ENCODE measurements at places on chromosomes 5 and 9.

GRCh38 chr9:126778141-126778540 lies 26.7 kb upstream of the ZBTB43 start:
- DNase-seq: no peak

GRCh38 chr9:86408121-86408520 lies 53.9 kb upstream of the TUT7 start:
- no peak for DNase-seq

DNA sequence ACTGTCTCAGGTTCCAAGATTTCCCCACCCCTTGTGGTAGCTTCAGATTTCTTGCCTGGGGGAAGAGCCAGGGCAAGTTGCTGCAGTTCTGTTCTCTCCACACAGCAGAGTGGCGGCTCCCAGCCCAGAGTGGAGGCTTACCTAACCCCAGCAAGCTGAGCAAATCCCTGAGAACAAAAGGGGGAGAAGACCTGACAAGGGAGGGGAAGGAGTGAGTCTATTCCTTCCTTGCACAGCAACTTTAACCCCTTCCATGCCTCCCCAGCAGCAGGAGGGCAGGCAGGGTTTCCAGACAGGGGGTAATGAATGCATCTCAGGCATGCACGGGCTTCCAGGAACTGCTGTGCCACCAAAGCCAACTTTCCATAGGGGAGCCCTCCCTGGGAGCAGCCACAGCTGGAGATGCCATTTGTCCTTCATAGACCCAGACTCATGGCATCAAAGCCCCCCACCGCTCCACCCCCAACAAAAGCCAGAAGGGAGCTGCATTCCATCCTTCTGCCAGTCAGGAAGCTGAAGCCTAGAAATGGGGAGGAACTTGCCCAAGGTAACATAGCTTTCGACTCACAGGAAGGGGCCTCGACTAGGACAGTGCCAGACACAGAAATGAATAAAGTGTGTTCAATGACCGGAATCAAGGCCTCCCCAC lies 28.8 kb upstream of the FAT2 start:
- no peak for DNase-seq

- DNase-seq: no peak
Observed at GRCh38 chr5:88875341-88876234, 7.4 kb downstream of the MEF2C start.

GRCh38 chr9:129864991-129865647 lies 29.9 kb downstream of the USP20 start:
- no peak for DNase-seq

DNA sequence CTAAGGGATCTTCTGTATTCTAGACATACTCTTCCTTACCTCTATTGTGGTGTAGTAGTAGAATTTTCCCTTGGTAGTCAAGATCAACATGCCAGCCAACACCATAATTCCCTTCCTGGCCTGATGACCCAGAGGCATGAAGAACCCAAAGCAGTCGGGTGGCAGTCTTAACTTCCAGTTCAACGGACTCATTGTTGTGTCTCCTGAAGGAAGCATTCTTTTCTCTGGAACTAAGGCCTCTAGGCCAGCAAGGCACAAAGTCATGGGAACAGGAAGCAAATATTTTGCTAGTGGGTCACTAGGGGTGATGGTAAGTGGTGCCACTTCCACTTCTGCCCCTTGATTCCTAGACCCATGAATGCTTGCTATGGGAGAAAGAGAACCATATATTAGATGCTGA lies 55.2 kb upstream of the DAPK1 start:
- no peak for DNase-seq

DNA sequence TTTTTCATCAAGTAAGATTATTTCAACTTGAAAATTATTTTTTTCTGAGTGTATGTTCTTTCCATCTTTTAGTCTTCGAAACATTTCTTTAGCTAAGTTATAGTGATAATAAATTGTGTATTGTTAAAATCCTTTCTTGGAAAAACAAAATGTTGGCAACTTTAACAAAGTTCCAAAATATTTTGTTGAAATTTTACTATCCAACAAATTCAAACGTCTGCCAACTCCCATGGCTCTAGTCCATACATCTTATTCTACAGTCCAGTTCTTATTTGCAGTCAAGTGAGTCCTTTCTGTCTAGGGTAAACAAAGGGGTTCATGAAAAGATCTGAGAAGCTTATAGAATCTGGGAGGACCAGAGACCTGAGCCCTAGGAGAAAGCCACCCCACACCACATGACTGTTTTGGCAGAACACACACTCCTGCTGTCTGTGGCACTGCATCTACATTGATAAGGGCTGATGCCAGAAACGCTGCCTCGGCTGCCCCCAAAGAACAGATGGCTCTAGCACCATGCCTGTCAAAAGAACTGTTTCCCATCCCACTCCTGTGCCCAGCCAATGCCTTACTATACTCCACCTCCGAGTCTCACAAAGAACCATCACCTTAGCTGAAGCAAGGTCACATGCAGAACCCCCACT lies 47.5 kb downstream of the FEM1C start:
- DNase-seq: peak; percentile 18

DNA sequence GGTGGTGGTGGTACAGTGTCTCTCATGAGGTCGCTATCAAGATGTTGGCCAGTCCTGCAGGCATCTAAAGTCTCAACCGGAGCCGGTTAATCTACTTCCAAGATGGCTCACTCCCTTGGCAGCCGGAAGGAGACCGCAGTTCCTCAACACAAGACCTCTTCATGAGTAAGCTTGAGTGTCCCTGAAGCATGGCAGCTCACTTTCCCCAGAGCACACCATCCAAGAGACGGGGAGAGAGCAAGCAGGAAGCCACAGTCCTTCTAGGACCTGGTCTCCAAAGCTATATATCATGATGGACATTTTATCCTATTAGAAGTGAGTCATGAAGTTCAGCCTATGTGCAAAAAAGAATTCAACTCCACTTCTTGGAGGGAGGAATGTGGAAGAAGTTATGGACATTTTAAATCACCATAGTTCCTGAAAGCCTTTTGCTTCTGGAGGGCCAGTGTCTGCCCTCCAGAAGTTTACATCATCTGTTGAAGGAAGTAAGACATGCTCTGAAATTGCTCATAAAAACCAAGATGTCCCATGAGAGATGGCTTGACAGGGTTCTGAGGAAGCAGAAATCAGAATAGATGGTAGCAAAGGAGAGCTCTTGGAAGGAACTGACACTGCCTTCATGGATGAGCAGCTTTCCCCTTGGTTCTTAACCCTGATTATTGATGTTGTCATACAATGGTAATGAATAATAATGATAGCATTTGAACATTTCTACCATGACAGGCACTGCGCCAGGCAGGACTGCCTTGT lies 21.3 kb downstream of the GALNT10 start:
- no peak for DNase-seq

- peak; percentile 76 for DNase-seq
Observed at GRCh38 chr9:89542401-89543021, 44.6 kb upstream of the SEMA4D start.

GRCh38 chr9:4980086-4980727 lies 4.9 kb upstream of the JAK2 start:
- no peak for DNase-seq

- DNase-seq: no peak
Observed at GRCh38 chr5:173201636-173202265, 33.3 kb downstream of the NKX2-5 start.

GRCh38 chr9:90826326-90827020 lies 24.9 kb downstream of the SYK start:
- DNase-seq: no peak

GRCh38 chr9:84121991-84122523 lies 141.5 kb downstream of the RMI1 start:
- no peak for DNase-seq

DNA sequence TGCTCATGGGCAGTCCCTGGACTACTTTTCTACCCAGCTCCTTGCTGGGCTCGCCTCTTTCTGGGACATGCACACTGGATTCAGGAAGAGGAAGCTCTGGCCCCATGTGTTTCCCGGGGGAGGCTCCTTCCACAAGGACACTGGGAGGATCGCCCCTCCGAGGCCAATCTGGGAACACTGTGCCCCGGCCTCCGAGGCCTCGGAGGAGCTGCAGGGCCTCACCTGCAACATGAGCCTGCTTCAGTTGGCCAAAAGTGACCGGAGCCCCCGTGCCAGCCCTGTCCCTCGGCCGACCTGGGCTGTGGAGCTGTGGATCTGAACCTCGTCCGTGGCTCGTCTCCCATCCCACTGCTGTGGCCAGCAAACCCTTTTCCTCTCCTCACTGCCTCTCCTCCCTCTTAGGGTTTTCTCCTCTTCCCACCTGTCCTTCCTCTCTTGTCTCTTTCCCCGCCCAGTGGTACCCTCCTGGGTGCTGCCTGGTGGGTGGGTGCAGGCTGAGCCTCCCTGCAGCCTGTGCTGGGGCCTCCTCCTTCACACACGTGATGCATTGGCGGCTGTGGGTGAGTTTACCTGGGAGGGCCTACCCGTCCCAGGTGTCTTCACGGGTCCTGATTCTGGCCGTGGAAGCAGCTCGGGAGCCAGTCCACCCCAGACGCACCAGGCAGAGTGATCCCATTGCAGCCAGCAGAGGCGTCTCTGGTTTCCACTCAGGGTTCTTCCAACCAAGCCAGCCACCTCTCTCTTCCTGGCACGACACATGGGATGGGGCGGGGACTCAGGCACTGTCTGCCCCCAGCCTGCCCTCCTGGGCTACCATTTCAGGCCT lies 241.8 kb downstream of the CACNA1B start:
- DNase-seq: no peak

DNA sequence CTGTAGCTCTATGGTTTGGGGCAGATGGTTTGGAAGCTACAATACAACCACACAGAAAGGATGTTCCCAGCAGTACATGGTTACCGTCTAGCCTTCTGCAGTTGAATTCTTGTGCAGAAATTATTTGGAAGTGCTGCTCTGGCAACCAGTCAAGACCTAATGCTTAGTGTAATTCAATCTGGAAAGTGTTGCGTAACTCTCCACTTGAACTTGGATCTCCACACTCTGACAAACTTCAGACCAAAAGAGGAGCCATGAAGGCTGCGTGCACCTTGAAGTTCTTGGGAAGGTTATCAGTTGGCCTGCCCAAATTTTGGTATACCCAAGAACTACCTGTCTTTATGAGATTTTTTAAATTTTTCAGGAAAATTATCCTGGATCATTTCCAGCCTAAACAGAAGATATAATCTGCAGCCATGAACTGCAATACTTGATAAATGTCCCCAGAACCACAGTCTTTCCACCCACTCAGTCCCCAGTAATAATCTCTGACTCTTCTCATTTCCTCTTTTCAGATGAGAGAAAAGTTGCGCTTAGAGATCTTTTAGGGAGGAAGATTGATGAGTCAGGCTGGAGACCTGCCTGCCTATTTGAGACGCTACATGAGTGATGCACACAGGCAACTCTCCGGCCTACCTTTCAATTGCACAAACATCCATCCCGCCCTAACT lies 159.9 kb downstream of the FANCC start:
- DNase-seq: no peak

GRCh38 chr5:140569197-140569596 lies 4.6 kb downstream of the SLC35A4 start:
- no peak for DNase-seq

DNA sequence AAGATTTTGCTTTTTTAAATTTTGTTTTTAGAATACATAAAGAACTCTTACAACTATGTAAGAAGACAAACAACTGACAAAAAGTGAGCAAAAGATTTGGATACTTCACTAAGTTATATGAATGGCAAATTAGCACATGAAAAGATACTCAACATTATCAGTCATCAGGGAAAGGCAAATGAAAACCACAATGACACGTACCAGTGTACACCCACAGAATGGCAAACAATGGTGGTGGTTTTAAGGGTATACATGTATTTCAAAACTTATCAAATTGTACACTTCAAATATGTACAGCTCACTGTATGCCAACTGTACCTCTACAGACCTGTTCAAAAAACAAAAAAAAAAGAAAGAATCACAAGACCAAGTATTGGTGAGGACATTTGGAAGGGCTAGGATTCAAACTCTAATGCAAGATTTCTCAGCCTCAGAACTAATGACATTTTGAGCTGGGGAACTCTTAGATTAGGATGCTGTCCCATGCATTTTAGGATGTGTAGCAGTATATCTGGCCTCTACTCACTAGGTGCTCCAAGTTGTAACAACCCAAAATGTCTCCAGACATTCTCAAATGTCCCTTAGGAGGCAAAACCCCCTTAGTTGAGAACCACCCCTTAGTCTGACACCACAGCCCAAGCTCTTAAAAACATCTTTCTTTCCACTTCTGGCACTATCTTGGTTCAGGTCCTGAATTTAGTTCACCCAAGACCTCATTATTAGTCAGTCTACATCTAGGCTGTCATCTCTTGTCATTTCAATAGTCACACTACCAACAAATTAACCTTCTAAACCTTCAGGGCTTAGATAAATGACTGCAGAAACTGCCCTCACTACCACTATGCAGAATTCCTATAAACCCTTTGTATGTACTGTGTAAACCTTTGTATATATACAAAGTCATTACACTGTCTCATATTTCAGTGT lies 9.7 kb downstream of the SCAI start:
- no peak for DNase-seq

GRCh38 chr5:31741496-31741895 lies 102.6 kb downstream of the PDZD2 start:
- DNase-seq: peak; percentile 36

- DNase-seq: no peak
Observed at GRCh38 chr5:146337264-146337904, 1.3 kb upstream of the POU4F3 start.

DNA sequence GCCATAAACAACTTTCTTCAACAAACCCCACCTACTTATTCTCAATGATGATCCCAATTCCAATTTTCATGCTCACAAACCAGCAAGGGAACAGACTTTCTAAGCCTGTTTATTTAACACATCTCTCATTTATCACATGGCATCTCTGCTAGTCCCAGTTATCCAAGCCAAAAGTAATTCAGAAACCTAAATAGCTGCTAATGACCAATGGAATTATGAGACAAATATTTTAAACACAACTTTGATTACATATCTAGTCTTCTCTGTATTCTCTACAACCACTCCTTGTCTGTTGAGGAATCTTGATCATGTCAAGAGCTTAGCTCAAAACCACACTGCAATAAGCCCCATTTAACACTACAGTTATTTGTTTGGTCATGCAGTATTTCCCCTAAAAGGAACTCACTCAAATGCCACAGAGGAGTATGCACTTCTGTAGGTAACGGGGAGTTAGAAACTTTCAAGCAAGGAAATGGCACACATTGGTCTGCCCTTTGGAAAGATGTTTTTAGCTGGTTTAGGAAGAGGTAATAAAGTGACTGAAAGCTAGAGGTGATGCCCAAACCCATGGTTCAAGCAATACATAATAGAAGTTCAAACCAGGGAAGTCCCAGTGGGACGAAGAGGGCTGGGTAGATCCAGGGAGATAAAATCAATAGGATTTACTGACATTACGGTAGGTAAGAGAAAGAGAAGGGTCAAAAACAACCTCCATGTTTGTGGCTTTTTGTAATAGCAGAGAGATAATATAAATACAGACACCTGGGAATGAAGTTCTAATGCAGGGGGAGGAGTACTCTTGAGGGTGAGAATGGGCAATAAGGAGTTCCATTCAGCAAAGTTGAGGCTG lies 42.1 kb upstream of the HTR4 start:
- no peak for DNase-seq

DNA sequence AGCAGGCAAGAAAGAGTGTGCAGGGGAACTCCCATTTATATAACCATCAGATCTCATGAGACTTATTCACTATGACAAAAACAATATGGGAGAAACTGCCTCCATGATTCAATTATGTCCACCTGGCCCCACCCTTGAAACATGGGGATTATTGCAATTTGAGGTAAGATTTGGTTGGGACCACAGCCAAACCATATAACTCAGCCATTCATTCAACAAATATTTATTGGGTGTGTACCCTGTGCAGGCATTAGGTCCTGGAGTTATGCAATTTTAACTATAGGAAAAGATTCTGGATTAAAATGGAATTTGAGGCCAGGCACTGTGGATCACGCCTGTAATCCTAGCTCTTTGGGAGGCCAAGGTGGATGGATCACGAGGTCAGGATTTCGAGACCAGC lies 124.2 kb upstream of the GAS1 start:
- DNase-seq: no peak

GRCh38 chr9:103530934-103531333 lies 535.8 kb downstream of the CYLC2 start:
- DNase-seq: no peak

Measured in occipital lobe (tissue), 3 donors.